ENCODE measurements at places on chromosomes 2 and 18. TPM values are rescaled to one million over a fixed set of nuclear protein-coding genes. Genes with fewer than 3 reads are reported as not detected.

FOXD4L1 gene
- 0.17 TPM for total RNA-seq

TPO gene
- total RNA-seq, result not detected

TYMS gene
- 269 TPM for total RNA-seq

GRCh38 chr2:163884416-163884815 is 148.6 kb upstream of the FIGN start:
- no peak for DNase-seq
